ENCODE measurements at places on chromosomes 7 and 10. TPM values are rescaled to one million over a fixed set of nuclear protein-coding genes. Genes with fewer than 3 reads are reported as not detected.

Gene PHYHIPL
- 0.33 TPM for total RNA-seq

DNA sequence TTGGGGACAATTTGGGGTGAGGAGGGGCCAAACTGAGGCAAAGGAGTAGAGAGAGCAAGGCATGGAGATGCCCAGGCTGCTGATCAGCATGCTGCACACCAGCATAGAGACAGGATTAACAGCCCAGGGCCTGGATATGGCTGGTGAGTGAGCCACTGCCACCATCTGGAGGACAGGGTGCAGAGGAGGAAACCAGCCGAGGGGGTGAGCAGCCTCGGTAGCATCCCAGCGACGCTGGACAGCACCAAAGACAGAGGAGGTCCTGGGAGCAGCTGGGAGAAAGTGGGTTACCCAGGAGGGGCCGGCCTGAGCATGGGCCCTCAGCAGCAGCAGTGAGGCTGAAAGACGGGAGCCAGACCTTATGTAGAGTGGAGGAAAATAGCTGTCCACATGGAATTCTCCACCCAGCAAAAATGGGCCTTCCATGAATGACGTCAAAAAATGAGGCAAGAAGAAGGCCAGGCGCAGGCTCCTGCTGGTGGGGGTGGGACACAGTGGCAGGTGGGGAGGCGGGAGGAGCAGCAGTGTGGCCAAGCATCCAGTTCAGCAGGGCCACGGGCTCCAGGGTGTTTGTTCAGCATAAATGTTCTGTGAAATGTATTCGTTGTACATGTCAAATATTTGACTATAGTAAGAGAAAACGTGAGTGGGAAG, 16.7 kb downstream of the RET start:
- peak; percentile 79 for DNase-seq

DNA sequence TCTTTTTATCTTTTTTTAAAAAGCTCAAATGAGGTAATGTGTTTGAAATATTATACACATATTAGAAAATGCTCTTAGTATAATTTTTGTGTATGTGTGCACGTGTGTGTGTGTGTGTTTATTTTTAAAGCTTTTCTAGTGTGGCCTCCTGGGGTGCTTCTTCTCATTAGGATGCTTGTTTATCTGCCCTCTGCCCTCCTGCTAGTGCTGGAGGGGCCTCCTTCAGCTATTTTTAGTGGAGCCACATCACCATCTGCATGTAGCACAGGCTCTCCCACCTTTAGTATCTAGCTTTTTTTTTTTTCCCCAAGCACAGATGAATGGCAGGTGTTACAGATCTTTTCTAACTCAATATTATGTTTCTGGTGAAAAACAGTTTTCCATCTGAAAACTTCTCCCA, 155.7 kb upstream of the TMEM229A start:
- no peak for DNase-seq

DNA sequence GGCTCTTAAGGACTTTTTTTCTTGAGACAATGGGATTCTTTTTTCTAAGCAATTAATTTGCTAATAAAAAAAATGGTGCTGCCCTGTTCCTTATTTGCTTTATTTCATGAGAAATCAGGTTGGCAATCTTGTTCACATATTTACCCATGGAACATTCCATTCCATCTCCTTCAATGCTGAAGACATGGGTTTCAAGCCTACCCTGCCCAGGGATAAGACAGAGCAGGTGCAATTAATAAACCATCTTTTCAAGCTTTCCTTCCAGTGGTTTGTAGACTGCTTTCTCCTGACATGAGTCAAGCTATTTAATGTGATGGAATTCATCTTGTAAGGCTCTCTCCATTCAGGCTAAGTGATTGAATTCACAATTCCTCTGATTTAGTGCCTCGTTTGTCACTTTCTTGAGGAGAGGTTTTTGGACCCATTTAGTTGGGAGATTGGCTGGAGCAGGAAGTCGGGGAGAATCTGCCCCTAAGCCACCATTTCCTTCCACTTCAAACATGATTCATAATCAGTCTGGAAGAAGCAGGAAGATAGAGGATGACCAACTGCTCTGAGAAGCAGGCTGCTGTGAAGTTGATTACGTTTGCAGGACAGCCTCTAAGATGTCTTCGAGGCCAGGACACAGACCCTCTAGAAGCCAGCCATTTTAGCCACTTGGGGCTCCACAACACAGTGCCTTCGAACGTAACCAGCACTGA, 552.4 kb upstream of the GALNT17 start:
- DNase-seq = no peak

- DNase-seq = peak; percentile 40
These were observed 1187.9 kb downstream of the XPNPEP1 start for GRCh38 chr10:108735380-108735779.

GRCh38 chr10:37952043-37952755, 24.2 kb downstream of the ZNF25 start:
- DNase-seq = no peak

- DNase-seq = peak; percentile 4
These were observed 69.1 kb upstream of the PTER start for GRCh38 chr10:16367621-16368292.

DNA sequence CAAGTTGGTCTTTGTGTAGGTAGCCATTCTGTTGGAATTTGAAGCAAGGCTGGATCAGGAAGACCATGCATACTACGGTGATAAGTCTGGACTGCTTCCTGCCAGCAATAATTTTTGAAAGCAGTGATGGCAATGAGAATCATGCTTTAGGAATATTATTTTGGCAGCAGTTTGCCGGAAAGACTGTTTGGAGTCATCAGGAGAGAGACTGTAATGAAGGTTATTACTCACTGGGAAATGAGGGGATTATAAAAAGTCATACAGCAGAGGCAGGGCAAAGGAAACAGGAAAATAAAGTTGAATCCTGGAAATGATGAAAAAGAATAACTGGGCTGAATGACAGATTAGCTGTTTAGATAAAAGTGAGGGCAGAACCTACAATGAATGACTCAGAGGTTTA, 1136.8 kb upstream of the AUTS2 start:
- DNase-seq = no peak

GRCh38 chr7:70781922-70782311, 350.0 kb upstream of the GALNT17 start:
- DNase-seq = no peak

- DNase-seq = no peak
These were observed 25.8 kb upstream of the EEPD1 start for GRCh38 chr7:36127075-36127740.

DNA sequence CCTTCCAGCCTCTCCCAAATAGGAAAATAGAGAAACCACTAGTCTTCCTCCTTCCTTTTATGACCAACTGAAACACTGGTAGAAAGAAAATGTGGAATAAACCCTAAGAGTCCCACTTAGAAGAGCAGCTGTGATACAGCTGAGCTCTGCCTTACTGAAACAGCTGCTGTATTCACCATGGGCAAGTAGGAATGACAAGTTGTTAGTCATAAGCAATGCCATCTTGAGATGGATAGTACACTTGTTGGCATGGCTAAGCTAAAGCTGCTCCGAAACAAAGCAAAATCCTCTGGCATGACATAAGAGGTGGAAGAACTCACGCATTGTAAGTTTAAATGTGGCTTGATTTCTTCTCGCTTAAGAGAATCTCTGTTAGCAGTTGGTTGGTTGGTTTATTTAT, 48.3 kb upstream of the TMEM236 start:
- no peak for DNase-seq

DNA sequence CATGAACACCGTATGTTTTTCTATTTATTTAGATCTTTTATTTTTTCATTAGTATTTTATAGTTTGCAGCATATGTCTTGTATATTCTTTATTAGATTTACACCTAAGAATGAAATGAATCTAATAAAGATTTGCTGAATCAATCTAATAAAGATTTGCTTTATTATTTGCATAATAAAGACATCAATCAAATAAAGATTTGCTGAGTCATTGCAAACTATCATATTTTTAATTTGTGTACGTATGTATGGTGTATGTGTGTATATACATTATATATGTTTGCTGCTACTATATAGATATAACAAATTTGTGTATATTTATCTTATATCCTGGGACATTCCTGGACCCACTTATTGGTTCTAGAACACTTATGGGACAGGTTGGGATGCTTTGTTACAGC, 147.5 kb downstream of the PTN start:
- no peak for DNase-seq

DNA sequence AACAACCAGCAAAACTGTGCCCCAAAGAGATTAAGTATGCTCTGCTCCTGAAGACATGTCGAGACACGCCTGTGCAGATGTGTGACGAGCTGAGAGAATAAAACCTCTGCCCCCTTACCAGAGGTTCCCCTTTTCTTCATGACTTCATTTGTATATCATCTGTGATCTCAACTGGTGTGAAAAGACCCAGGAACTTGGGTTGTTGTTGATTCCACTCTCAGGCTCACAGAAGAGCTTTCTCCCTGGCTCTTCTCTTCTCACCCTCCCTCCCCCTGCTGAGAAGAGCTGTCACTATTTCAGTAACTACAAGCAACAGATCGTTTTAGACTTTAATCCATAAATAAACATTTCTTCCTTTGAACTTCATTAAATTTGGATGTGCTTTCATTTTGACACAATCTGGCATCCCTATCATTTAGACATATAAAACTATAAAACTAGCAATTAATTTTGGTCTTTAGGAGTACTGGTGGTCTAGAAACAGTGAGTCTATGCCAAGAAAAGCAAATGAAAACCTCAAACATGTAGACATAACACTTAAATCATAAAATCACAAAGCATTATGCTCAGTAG, 179.3 kb upstream of the FZD8 start:
- peak; percentile 28 for DNase-seq

GRCh38 chr10:117163954-117164548, 26.0 kb upstream of the VAX1 start:
- no peak for DNase-seq

GRCh38 chr10:110410329-110411046, 87.2 kb upstream of the DUSP5 start:
- no peak for DNase-seq

GRCh38 chr7:43645699-43646226, 62.9 kb downstream of the STK17A start:
- no peak for DNase-seq

GRCh38 chr7:42159130-42159529, 77.9 kb downstream of the GLI3 start:
- no peak for DNase-seq

Measured in A673 (cell line).